Colonic mucosa (tissue), 4 donors: ENCODE measurements at places on chromosomes 13 and 19. TPM values are rescaled to one million over a fixed set of nuclear protein-coding genes. Genes with fewer than 3 reads are reported as not detected.

GRCh38 chr19:49339301-49340068 lies 4.3 kb downstream of the CD37 start:
- H3K4me1 ChIP-seq, result peaks cover 6% of the 10 kb centered on the region
- H3K36me3 ChIP-seq, result no peaks in the 10 kb centered on the region
- H3K27me3 ChIP-seq, result no peaks in the 10 kb centered on the region
- peak overlapping the region; percentile 22 for H3K4me3 ChIP-seq

- peak; percentile 46 for DNase-seq
- no peaks in the 10 kb centered on the region for H3K36me3 ChIP-seq
- H3K27me3 ChIP-seq, result no peaks in the 10 kb centered on the region
Observed at GRCh38 chr13:74288361-74288911, 154.2 kb upstream of the KLF12 start.

The ZNF99 gene
- total RNA-seq, result not detected

DNA sequence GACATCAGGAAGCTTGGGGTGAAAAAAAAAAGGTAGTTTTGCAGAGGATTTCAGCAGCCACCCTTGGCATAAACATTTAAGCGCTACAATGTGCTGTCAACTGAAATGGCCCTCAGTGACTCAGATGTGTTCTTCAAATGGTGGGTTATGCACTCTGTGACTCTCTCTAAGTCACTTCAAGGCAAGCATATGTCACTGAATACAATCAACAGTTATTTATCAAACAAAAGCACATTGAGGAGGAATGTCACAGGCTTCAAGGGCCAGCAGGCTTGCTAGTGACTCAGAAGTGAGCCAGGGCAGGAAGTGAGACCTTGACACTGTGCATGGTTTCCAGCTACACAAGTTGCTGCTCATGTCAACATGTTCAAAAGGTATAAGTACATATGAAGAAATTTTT lies 523.7 kb upstream of the HTR2A start:
- no peaks in the 10 kb centered on the region for H3K27me3 ChIP-seq
- no peak for DNase-seq
- H3K4me3 ChIP-seq, result no peak overlapping the region
- H3K4me1 ChIP-seq, result no peaks in the 10 kb centered on the region

- DNase-seq, result no peak
- no peak overlapping the region for H3K4me3 ChIP-seq
- H3K4me1 ChIP-seq, result peaks cover 8% of the 10 kb centered on the region
- no peaks in the 10 kb centered on the region for H3K27me3 ChIP-seq
- no peaks in the 10 kb centered on the region for H3K36me3 ChIP-seq
Observed at GRCh38 chr19:42090672-42091071, 14.7 kb downstream of the ZNF574 start.

GRCh38 chr13:51688937-51689662 lies 104.8 kb downstream of the WDFY2 start:
- no peak for DNase-seq
- no peaks in the 10 kb centered on the region for H3K36me3 ChIP-seq
- no peaks in the 10 kb centered on the region for H3K27me3 ChIP-seq
- H3K4me3 ChIP-seq, result no peak overlapping the region
- H3K27ac ChIP-seq, result no peak overlapping the region

The ADGRE3 gene
- total RNA-seq, result not detected

DNA sequence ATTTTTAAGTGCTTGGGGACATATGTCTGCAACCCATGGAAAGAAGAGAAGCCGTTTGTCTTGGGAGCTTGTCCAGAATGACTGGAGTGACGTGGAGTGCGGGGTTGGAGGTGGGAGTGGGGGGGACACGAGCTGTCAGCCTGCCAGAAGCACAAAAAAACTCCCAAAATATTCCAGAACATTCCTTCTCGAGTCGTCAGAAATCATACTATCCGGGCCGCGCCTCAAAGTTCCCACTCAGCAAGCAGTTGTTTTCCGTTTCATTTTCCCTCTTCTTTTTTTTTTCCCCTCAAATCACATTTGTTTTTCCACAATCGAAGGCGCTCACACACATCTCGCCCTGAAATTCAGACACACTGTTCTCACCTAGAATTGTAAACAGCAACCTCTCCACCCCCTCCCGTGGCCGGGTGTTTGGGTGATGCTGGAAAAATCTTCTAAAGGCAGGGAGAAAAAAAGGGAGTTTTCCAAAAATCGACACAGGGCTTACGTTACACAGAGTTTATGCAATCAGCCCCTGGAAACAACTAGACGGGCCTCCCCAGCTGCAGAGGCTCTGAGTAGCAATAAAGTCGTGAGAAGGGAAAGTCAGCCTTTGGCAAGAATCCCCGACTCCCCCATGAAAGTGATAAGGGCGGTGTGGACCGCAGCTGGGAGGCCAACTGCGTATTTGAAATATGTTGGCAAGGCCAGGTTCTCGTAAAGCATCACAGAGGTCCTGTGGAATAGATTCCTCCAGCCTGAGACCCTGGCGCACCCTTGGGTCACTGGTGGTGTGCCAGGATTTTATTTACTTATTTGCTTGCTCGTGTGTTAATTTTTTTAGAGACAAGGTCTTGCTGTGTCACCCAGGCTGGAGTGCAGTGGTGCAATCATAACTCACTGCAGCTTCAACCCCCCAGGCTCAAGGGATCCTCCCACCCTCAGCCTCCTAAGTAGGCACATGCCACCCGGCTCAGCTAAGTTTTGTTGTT lies 31.2 kb upstream of the KLF2 start:
- DNase-seq, result peak; percentile 68
- H3K36me3 ChIP-seq, result no peaks in the 10 kb centered on the region
- no peak overlapping the region for H3K4me3 ChIP-seq
- no peaks in the 10 kb centered on the region for H3K4me1 ChIP-seq

- no peaks in the 10 kb centered on the region for H3K4me1 ChIP-seq
- no peaks in the 10 kb centered on the region for H3K36me3 ChIP-seq
- no peak overlapping the region for H3K4me3 ChIP-seq
- H3K27ac ChIP-seq, result no peak overlapping the region
- no peak for DNase-seq
Observed at GRCh38 chr13:79803989-79804388, 323.0 kb downstream of the NDFIP2 start.
